ENCODE measurements at places on chromosomes 11 and 22.
A peak's percentile ranks its signal among the peaks of the same experiment; 100 is the strongest.

GRCh38 chr22:44363013-44363979, 50.5 kb upstream of the SHISAL1 start:
- DNase-seq, result peak; percentile 97

GRCh38 chr11:61778920-61779650, 13.3 kb downstream of the TMEM258 start:
- no peak for DNase-seq

DNA sequence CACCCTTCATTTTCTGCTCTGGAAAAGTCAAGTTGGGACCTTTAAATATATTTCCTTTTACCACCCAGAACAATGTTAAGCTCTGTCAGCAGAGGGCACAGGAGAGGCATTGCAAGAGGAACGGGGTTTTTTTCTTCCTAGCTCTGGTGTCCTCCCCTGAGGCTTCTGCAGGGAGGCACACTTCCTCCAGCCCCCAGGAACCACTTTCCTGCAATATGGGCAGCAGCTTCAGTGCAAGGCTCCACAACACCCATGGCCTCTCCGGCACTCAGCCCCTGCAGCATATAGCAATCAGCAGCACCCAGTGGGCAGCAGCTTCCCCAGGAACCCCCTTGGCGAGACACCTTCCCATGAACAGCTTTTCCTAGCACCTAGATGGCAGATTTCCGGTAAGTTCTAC, 101.4 kb downstream of the SYT9 start:
- DNase-seq, result peak; percentile 1

DNA sequence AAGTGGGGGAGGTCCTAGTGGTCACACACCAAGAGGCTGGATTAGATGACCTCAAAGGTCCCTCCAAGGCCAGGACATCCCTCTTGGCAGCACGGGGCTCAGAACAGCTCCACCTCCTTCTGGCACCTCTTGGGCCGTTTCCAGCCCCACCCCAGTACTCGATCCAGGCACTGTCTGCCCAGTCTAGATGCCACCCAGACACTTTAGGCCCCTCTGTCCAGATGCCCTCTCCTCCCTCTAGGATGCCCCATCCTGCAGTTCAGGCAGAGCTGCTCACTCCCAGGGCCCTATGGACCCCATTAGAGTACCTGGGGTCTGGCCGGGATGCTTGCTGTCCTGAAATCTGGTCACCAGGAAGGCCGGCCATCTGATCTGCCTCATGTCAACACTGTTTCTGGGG, 34.7 kb upstream of the PRR5 start:
- no peak for DNase-seq

All from stromal cell of bone marrow (primary cell).